Esophagus (tissue), 2 donors: ENCODE measurements at places on chromosomes 12 and 14. TPM values are rescaled to one million over a fixed set of nuclear protein-coding genes. Genes with fewer than 3 reads are reported as not detected.

GAS2L3 gene
- 1.1 TPM for polyA plus RNA-seq

ZCRB1 gene
- 19.1 TPM for polyA plus RNA-seq

PRB2 gene
- not detected for polyA plus RNA-seq

GUCY2C gene
- 0.39 TPM for polyA plus RNA-seq

OR4E2 gene
- not detected for polyA plus RNA-seq

HRK gene
- 0.20 TPM for polyA plus RNA-seq

FOXN4 gene
- polyA plus RNA-seq, result not detected

JAG2 gene
- 32.4 TPM for polyA plus RNA-seq

CCDC177 gene
- polyA plus RNA-seq, result 0.01 TPM

PLBD2 gene
- polyA plus RNA-seq, result 6.5 TPM

RBMS2 gene
- polyA plus RNA-seq, result 6.7 TPM

AHNAK2 gene
- 104 TPM for polyA plus RNA-seq

C1QL4 gene
- not detected for polyA plus RNA-seq

FAM186B gene
- 0.08 TPM for polyA plus RNA-seq

KRT6C gene
- polyA plus RNA-seq, result 427 TPM

C12orf56 gene
- 8.0 TPM for polyA plus RNA-seq

AICDA gene
- polyA plus RNA-seq, result not detected

SRRM4 gene
- polyA plus RNA-seq, result under 0.01 TPM

KRT71 gene
- not detected for polyA plus RNA-seq

C12orf50 gene
- polyA plus RNA-seq, result not detected

P2RX2 gene
- polyA plus RNA-seq, result 2.2 TPM

GLT1D1 gene
- polyA plus RNA-seq, result 0.19 TPM

GPR33 gene
- not detected for polyA plus RNA-seq

AQP6 gene
- polyA plus RNA-seq, result 0.02 TPM

SLC4A8 gene
- 0.04 TPM for polyA plus RNA-seq

RD3L gene
- polyA plus RNA-seq, result not detected
